HTR-8/SVneo (cell line): ENCODE measurements at places on chromosomes 6 and 20.
A peak's percentile ranks its signal among the peaks of the same experiment; 100 is the strongest.

GRCh38 chr6:31582230-31582643 lies at the start of gene LTB:
TSS of gene LTB (minus strand) at chr6:31582424. CDS start at chr6:31582417, 7 bp downstream.
- no peak for DNase-seq

GRCh38 chr6:118578617-118579016 lies 30.5 kb downstream of the PLN start:
- no peak for DNase-seq

DNA sequence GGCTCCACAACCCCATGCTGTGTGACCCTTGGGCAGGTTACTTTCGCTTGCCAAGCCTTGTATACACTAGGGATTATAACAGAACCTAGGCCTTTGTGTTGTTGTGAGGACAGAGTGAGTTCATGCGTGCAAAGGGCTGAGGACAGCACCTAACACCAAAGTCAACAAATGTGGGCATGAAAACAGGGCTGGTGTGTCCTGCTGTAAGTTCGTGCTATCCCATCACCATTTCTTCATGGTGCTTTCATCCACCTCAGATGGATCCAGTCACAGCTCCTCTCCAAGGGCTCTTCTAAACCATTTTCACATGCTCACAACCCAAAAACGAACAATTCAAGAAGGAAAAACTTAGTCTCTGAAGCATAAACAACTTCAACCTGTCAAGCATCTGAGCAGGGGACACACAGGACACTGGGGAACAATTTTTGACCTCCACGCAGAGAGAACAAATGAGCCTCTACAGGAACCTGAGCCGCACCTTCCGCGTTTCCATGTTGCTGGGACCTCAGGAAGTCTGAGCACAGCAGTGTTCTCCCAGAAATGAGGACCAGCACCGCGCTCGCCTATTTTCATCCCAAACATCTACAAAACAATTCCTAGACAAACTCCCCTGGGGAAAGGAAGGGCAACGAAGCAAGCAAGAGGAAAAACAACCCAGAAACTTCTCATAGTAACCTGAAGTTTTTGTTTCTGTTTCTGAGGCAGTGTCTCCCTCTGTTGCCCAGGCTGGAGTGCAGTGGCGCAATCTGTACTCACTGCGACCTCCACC lies 3.1 kb downstream of the LRP11 start:
- DNase-seq, result no peak

GRCh38 chr6:128519931-128520435 lies 416 bp downstream of the PTPRK start:
- no peak for DNase-seq

DNA sequence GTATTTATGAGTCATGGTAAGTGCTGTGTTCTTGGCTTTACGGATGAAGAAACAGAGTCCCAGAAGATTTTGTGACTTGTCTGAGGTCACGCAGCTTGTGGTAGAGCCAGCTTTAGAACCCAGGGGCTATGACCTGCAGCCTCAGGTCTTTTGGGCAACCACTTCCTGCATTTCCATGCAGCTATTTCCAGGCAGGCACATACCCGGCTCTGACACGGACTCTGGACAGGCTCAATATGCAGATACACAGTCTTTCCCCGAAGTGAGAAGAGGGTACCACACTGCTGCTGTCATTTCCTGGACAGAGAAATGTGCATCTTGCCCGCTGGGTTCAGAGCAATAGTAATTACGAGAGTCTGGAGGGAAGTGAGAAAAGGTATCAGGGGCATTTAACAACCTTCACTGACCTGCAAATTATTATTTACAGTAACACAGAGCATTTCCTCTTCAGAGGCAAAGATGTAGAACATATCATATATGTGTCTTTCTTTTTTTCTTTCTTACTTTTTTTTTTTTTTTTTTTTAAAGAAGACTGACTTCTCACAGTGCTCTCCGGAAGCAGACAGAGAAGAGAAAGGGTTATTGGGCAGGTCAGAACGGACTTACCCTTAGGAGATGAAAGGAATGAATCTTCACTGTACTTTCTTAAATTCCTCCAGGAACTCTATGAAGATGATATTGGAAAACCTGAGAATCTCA lies 185.1 kb downstream of the CLIC5 start:
- no peak for DNase-seq

DNA sequence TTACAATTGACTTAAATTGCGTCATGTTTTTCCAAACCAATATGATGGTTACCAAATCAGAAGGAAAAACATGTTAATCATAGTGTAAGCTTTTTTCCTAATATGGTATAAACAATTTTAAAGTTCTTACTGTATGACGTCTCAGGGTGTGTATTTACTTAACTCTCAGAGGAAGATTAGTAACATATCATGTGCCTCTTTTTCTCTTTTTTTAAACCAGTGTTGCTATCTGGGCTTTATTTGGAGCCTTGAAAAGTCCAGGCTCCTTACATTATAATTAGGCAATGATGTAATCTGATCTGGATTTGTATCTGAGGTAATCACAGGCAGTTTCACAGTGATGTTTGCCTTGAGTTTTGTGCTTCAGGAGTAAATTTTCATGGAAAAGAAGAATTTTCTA lies 20.4 kb upstream of the RAB23 start:
- DNase-seq, result peak; percentile 22

DNA sequence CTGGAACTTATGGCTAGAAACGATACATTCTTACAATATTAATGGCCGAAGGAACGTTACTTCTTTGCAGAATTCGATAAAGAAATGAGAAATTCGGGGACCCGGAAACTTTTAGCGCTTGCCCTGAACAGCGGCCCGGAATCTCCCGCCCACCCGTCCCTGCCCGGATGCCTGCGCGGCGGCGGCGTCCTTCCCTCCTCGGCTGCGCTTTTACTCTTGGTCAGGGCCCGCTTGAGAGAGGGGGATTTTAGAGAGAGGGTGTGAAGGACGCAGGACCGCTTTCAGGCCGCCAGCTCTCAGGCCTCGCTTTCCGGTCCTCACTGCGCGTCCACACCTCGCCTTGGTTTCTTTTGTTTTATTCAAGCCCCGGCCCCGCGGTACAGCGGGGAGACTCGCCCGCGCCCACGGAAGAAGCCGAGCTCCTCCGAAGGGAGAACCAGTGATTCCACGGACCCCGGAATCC lies 243.7 kb downstream of the ARID1B start:
- no peak for DNase-seq

DNA sequence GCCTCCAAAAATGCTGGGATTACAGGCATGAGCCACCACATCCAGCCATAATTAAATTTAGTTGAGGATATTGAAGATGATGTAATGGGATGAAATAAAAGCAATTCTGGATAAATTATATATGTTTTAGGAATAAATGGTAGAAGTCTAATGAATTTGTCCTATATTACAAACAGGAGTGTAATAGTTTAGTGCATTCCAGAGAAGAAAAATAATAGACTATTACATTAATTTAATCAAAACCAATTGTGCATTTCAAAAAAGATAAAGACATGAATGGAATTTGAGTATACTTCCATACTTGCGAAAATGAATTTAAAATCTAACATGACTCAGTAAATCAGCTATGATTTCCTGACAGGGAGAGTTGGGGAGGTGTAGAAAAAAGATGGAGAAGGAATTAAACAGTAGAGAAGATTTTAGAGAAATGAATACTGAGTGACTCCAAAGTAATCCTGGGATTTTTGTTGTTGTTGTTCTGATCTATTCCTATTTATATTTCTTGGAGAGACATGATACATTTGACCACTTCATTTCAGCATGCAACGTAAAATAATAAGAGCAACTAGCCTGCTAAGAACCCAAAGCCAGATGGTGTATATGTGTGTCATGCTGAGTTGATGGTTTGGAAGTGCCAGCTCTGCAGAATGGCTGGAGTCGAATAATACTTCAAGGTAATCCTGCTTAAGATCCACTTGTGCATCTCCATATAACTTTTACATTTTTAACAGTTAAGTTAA lies 67.4 kb downstream of the AIG1 start:
- no peak for DNase-seq

DNA sequence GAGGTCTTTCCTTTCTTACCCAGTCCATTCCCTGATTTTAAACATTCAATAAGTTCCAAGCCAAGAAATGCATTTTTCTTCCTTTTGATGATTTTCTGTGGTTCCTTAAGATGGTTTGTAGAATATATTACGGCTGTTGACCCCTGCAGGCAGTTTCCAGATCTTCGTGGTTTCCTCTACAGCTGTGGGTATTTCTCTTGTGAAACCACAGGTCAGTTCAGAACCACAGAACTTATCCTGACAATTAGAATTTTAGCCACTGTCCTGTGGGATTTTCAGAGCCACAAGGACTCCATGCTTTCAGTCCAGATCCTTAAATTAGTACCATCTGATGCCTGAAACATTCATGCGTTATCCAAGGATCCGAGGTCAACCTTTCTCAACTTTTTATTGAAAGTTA lies 29.7 kb upstream of the EXOC2 start:
- DNase-seq, result no peak

GRCh38 chr6:17193106-17193775 lies 87.9 kb upstream of the RBM24 start:
- no peak for DNase-seq

DNA sequence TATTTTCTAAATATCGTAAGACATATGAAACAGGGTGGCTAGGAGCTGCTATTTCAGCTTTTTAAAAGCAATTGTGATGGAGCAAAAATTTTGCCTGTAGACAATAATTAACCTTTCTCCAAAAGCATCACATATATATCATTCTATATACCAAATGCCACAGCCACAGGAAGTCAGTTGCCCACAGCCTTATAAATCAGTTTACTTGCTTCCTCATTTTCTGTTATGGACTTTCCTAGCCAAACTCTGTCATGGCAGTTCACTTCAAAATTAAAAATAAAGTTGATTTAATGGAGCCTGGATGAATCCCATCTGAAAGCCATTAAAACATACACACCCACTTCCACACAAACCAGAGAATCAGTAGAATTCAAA lies 93.4 kb upstream of the NHSL1 start:
- no peak for DNase-seq

- DNase-seq, result no peak
These were observed 246.7 kb downstream of the DLL1 start for GRCh38 chr6:170043881-170044790.

DNA sequence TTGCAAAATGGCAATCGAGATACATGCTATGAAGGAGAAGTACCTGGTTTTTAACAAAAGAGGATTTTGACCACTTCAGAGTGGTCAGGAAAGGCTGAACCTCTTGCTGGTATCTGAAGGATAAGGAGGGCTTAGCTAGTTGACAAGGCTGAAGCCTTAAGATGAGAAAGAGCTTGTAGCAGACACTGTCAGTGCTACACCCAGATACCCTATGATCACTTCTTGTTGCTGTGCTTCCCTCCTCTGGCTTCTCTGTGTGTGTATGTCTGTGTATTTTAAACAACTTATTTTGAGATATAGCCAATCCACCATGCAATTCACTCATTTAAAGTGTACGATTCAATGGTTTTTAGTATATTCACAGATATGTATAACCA lies 38.9 kb upstream of the TGM2 start:
- DNase-seq, result no peak

DNA sequence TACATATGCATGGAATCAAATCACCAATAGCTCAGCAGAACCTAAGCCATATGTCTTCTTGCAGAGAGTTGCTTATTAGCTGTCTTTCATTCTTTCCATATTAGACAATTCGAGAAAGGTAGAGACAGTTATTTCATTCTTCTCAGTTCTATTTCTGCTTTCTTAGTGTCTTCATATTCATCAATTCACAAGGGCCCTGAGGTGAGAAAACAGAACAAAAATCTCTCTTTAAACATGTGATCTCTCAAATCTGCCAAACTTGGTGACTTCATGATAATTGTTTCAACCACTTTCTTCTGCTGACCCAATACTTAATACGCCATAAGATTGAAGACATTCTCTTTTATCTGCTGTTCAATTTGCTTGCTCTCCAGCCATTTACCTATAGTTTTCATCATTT lies 229.7 kb upstream of the MARCKS start:
- no peak for DNase-seq

DNA sequence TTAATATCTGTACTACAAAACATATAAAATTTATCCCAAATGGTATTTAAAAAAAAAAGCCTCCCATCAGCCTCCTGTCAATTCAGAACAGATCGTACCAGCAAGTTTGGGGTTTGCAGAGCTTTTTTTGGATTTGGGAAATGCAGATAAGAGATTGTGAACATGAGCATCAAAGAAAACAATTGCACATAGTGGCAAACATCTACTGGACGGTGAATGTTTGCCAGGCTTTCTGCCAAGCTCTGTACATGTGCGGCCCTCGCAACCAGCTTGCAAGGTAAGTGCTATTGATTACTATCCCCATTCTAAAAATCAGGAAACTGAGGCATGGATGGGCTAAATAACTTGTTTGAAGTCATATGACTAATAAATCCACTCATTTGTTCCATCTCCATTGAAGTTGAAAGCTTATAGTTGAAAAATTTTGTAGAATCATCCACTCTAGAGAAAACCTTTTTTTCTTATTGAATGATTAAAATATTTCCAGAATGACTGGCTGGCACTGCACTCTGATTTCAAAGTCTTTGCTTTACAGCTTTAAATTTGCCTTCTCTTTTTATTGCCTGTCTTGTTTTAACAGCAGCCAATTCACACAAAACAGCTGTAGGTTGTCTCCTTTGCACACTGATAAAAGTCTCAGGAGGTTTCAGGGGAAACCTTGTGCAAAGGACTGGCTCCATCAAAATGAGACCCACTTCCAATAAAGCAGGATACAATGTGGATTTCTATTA lies 37.4 kb upstream of the SIRT5 start:
- DNase-seq, result no peak

DNA sequence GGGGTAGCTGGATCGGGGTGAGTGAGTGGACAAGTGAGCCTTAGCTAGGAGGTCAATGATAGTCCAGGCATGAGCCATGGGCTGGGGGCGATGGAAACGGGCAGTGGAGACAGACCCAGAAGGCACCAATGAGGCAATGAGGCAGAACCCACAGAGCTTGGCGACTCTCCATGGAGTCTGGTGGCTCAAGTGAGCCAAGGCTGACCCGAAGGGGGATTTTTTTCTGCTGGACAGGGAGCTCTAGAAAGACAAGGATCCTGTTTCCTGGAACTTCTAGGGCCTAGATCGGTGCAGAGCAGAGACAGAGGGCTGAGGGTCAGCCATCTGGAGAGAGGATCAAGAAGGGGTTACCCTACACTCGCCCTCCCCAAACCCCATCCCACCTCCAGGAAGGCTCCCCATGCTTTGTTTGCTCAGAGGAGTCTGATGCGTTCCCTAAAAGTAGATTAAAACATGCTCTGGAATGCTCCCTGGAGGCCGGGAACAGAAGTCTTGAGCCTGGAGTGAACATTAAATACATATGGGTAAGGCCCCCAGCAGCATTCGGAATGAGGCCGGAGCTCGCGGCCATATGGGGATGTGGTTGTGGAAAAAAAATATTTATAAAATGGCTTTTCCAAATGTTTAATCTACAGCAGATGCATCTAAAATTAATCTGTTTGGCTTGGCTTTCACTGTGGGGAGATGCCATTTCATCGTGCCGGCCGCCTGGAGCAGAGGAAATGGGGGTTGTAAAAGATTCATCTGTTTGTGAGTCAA lies 237.8 kb upstream of the PMEPA1 start:
- DNase-seq, result no peak

GRCh38 chr6:114342826-114343781 lies at the start of gene HS3ST5:
TSS of gene HS3ST5 (minus strand) at chr6:114343023. CDS start at chr6:114062845, 280,178 bp downstream.
- peak; percentile 47 for DNase-seq

- DNase-seq, result no peak
These were observed 48.3 kb upstream of the TRAF3IP2 start for GRCh38 chr6:111653979-111654378.

GRCh38 chr20:57409672-57410397 lies 18.6 kb downstream of the RBM38 start:
- no peak for DNase-seq
